Brain pericyte (primary cell): ENCODE measurements at places on chromosomes 12 and 14.

DNA sequence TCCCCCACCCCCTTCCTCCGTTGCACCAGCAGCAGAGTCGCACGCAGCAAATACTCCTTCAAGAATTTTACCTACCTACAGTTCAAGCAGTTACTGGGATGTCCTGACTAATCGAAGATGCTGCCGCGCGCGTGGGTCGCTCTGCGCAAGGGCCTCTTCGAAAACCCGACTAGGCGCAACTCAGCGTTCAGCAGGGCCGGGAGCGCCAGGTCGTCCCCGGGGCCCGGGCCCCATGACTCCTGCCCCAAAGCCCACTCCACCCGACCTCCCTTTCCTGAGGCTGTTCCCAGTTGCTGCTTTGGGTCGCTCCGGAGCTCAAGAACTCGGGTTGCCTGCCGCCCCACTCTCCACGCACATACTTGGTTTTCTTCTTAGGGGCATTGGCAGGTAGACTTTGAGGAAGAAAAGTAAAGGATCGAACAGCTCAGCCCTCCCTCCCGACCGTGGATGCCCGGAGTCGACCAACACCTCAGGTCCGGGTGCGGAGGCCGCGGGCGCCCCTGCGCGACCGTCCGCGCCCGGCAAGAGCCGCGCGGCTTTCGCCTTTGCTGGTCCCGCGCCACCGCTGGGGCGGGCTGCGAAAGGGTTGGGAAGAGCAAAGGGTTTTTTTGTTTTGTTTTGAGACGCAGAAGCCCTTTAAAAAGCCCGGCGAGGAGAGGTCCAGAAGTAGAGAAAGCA is 1.9 kb downstream of the BMP4 start:
- DNase-seq, result no peak

DNA sequence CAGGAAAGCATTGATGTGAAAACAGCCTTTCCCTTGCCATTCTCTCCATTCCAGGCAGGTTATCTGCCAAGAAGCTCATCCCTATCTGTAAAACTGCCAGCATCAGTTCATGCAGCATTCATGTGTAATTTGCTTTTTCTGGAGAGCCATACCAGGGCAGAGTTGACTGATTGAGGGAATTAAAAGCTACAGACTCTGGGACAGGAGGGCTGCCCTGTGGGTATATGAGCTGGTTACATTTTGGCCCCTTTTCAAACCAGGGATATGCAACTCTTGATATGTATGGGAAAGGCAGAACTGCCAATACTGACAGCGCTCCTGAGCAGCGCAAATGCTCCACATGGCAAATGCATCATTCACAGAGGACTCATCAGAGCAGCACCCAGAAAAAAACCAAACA is 53.7 kb downstream of the SYT1 start:
- DNase-seq, result no peak

- no peak for DNase-seq
Measured at GRCh38 chr14:52961060-52961639, 10.3 kb upstream of the FERMT2 start.

DNA sequence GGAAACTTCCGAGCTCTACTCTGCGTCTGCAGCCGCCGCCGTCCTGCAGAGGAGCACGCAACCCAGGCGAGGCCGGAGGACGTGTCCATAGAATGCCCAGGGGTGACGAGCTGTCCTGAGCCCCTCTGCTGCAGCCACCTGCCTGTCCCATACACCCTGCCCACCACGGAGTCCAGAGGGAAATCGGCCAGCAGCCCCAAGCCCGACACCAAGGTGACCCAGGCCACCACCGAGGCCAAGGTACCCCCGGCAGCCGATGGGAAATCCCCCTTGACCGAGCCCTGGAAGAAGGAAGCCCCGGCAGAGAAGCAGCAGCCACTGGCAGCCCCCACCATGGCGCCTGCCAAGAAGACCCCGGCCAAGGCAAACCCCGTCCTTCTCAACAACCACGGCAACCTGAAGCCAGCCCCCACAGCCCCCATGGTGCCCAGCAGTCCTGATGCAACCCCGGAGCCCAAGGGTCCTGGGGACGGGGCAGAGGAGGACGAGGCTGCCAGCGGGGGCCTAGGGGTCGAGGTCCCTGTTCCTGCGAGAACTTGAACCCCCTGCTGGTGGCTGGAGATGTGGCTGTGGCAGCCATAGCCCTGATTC is 128.7 kb upstream of the C14orf180 start:
- DNase-seq, result no peak

- no peak for DNase-seq
Measured at GRCh38 chr12:124472690-124473279, 94.6 kb downstream of the NCOR2 start.

DNA sequence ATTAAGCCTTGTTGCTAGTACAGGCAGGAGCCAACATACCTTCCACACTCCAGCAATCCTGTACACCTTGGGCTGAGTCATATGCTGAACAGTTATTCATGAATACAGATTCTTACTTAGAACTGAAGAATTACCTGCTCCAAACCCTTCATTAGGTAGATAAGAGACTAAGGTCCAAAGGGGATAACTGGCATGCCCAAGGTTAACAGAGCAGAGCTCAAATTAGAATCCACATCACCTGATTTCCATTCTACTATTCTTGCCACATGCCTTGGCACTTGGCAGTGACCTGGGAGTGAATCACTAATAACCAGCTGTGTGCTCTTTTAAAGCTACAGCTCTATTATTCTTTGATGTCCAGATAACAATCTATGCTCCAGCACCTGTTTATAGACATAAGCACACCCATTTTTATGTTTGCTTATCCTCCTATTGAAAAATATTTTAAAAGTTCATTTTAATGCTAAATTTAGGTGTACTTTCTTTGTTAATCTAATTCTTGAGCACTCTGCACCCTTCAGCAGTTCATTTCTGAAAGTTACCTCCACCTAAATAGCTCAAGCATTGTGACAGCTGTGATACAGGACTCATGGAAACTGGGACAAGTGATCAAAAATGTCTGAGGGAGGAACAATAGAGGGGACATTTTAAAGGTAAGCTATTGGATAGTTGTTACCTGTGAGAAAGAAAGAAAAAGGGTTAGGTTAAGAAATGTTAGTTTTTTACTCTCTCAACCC is 19.4 kb downstream of the LPCAT3 start:
- no peak for DNase-seq

DNA sequence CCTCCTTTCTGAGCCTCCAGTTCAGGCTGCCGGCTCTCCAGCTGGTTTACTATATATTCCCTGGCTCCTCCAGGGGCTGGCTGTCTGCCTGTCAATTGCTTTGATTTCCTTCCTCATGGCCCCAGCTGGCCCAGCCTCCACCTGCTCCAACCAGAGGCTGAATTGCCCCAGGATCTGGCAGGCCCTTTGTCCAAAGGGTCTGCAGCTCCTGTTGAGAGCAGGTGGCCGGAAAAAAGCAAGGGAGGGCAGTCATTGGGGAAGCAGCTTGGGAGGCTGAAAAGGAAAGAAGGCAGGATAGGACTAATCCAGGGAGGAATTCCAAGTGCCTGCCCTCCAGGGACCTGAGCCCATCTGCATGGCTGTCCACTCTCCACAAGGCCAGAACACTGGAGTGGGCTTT is 25.3 kb downstream of the PAH start:
- no peak for DNase-seq

DNA sequence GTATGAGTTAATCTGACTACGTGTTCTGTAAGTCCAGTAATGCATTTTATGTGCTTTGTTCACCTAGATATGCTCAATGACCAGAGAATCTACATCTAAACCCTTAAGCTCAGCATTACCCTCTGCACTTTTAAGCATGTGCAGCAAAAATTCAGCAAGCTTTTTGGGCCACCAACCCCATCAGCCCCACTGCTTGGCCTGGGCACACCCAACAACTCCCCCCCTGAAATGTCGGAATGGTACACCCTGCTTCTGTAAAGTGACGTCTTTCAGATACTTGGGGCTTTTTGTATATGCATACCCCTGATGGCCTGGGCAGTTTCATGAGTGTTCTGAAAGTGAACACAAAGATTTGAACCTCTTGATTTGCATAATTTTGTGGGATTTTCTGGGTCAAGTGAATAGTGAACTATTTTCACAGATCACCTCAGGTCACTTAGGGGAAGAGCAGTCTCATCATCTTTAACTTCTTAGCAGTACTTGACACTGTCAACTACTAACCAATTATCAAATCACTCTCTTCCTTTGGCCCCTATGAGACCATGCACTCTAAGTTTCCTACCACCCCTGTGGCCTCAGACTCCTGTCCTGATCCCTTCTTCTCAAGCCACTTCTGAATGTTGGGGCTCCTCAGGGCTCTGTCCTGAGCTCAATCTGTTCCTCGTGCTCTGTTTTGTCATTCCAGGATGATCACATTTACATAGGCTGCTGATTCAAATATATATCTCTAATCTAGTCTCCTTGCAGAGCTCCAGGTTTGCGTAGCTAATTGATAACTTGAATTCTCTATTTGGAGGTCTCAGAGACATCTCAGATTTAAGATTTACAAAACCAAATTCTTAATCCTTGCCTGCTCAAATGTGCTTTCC is 36.3 kb upstream of the PPM1A start:
- DNase-seq, result no peak
